ENCODE measurements at places on chromosomes 13 and 19. TPM values are rescaled to one million over a fixed set of nuclear protein-coding genes. Genes with fewer than 3 reads are reported as not detected.

DNA sequence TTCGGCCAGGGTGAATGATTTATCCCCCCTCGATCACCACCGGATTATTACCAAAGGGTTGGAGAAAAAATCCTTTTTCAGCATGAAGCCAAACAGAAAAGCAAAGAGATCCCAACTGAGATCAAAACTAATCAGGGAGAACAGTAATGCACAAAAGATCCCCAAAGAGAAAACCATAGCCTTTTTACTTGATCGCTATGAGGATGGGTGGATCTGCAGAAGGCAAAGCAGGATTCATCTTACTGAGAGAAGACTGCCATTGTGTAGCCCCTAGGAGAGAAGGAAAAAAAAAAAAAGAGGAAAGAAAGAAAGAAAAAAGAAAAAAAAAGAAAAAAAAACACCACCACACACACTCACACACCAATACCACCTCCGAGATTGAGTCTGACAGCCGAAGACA is at the start of gene FGF14:
TSS of gene FGF14 (minus strand) at position 283 of the 400 bp plus-strand sequence.
- no peak for DNase-seq

DNA sequence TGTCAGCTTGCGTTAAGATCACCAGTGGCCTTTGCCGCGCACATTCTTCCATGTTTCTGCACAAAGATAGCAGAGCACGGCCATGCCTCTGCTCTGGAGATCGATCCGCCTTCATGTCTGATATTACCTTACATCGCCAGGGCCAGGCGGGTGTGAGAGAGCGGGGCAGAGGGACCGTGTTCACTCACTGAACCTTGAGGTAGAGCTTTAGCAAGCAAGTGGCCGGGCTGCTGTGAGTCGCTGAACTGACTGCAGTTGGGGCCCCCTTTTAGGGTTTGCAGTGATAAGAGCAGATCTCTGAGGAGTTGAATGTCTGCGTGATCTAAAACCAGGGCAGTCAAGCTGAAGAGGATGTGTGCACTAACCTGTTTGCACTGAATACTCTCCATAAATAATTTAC is 275.4 kb upstream of the OBI1 start:
- no peak for DNase-seq

DNA sequence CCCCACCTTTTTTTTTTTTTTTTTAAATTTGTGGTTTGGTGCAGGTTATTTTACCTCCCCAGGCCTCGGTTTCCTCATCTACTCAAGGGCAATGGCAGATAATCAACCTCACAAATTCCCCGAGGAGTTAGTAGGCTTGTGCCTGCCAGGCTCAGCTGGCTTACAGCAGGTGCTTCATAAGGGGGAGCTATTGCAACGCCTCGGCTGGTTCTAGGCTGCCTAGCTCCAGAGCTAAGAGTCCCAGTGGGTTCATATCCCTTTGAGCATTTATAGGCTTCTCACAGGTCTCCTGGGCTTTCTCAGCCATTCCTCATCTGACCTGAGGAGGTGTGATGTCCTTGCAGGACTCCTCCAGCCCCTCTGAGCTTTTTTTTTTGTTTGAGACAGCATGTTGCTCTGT is 10.6 kb downstream of the BCKDHA start:
- DNase-seq: no peak

- no peak for DNase-seq
These were observed 2.7 kb downstream of the MCOLN1 start for GRCh38 chr19:7524992-7525739.

- DNase-seq: no peak
These were observed 44.0 kb downstream of the KLF2 start for GRCh38 chr19:16368385-16369305.

DNA sequence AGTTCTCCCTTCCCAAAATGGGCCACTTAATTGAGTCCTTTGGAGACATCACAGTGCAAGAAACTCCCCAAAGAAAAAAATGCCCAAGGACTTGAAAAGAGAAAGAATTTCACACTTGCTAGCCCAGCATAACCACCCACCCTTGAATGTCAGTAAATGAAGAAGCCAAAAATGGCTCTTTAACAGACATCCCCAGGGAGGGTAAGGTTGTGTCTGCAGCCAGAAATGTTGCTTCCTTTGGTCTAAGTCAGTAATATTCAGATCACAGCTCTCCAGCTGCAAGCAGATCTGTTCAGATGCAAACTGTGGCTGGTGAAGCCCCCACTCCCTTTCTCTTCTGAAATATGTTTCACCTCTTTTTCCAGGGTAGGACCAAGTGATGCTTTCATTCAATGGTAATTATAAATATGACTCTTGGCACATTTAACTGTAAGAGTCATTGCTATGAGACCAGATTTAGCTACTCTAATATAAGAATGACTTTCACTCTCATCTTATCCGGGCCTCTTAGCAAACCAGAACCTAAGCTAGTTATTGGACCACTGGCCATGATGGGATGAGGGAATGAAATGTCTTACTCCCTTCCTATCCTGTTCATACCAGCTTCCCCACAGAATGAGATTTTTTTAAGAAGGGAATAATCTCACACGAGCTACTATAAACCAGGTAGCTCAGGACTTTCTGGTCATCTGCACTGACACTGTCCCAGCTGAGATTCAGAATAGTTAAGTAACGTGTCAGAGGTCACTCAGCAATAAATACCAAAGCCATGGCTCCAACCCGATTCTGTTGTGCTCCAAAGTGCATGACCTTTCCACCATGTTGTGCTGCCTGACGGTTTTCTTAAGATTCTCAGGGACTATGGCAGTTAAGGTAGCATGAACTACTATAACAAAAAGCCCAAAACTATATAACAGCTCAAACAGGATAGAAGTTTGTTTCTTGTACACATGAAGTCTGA is 234.1 kb downstream of the FOXO1 start:
- no peak for DNase-seq

GRCh38 chr13:77781808-77782207 is 84.3 kb downstream of the SLAIN1 start:
- DNase-seq: peak; percentile 18

DNA sequence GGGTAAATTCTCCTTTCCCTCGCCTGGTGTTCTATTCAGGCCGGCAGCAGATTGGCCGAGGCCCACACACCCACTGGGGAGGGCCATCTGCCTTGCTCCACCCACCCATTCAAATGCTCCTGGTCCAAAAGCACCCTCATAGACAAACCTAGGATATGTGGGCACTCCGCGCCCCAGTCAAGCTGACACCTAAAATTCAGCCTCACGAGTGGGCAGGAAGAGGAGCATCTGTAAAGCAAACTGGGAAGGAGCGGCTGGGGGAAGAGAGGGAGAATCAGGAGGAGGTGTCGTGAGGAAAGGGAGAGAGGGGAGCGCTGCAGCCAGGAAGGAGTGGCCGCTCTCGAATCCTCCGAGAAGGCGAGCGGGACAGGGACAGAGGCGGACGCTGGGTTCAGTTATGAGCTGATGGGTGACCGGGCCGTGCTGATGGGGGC is 136.9 kb downstream of the USP12 start:
- DNase-seq: no peak

DNA sequence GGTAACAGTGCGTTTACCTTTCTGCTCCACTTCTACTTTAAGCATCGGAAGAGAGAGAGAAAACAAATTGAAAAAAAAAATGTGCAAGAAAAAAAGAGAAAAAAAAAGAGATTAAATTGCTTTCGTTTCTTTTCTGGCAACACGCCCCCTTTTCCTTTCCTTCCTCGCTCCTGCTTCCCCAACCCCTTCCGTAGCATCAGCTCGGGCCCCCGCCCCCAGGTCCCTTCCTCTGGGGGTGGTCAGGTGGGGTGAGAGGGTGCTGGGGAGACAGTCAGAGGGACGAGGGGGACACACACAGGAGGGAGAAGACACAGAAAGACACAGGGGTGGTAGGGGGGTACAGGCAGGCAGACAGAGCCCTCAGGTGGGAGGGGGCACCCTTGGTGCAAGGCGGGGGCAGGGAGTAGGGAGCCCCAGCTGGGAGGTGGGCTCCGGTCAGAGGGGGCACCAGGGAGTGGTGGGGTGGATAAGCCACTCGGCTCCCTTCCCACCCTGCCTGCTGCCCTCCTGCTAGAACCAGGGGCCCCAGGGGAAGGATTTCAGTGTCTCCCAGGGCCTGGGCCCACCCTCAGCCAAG is 30.7 kb upstream of the ASF1B start:
- DNase-seq: no peak

DNA sequence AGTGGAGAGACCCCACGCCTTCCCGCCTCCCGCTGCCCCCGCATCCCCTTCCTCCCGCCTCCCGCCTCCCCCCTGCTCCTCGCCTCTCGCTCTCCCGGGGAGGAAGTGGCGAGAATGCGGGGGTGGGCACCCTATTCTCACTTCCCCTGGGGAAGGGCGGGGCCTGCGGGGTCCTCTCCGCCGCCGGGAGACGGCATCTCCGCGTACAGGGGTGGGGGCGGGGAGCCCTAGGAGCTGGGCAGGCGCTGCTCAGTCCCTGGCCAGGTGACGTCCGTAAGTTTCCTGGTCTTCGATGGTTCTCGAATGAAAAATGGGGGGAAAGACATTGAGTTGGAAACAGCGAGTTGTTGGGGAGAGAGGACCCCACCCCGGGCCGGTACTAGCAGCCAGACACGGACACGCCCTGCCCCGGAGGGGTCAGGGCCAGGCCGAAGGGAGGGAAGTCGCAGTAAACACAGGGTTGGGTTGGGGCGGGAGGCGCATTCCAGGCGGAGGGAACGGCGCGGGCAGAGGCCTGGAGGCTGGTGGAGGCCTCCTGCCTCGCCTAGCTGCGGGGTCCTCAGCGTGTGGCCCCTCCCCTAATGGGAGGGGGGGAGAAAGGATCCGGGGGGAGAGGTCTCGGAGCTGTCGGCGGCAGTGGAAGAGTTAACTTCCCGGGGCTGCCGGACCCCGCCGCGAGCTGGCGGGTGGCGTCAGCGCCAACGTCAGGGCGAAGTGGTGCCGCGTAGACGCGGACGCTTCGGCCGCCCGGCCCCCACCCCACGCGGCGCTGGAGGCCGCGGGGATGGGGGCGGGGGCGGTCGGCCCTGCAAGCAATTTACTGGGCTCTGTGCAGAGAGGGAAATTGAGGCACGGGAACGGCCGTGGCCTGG is 10.4 kb upstream of the JUND start:
- peak; percentile 86 for DNase-seq

GRCh38 chr13:75468098-75468497 is 13.9 kb downstream of the TBC1D4 start:
- no peak for DNase-seq

GRCh38 chr13:78325585-78325984 is 277.8 kb downstream of the POU4F1 start:
- no peak for DNase-seq

Gene UQCR11
- 942 TPM for total RNA-seq

Gene ZNF844
- total RNA-seq: 16.4 TPM

Gene TRPM4
- total RNA-seq: 31.5 TPM
